K562 (cell line): ENCODE measurements at places on chromosomes 13 and 19. TPM values are rescaled to one million over a fixed set of nuclear protein-coding genes. Genes with fewer than 3 reads are reported as not detected.

GTF2F2 gene
- polyA plus RNA-seq = 33.5 and 39.9 TPM in 2 replicates

TMEM238 gene
- 1.3 and 2.1 TPM in 2 replicates for polyA plus RNA-seq

HCN2 gene
- polyA plus RNA-seq = 0.86 and 1.2 TPM in 2 replicates

FCER2 gene
- polyA plus RNA-seq = not detected in 2 replicates

CEACAM7 gene
- not detected in 2 replicates for polyA plus RNA-seq

ZNF552 gene
- polyA plus RNA-seq = 8.1 and 8.5 TPM in 2 replicates

SIGLECL1 gene
- polyA plus RNA-seq = not detected in 2 replicates

ZNF681 gene
- 3.1 and 4.9 TPM in 2 replicates for polyA plus RNA-seq

POSTN gene
- 0.01 TPM in 1 of 2 replicates, not detected in the other for polyA plus RNA-seq

RNF17 gene
- polyA plus RNA-seq = 0.90 and 1.1 TPM in 2 replicates

STAP2 gene
- polyA plus RNA-seq = 5.8 and 9.8 TPM in 2 replicates

ZNF581 gene
- polyA plus RNA-seq = 23.2 and 24.0 TPM in 2 replicates

ZNF837 gene
- polyA plus RNA-seq = 0.57 and 0.73 TPM in 2 replicates

FCGBP gene
- polyA plus RNA-seq = 0.03 TPM in 1 of 2 replicates, not detected in the other

ATP4A gene
- polyA plus RNA-seq = not detected in 2 replicates

NBEA gene
- 0.94 TPM in 1 of 2 replicates, not detected in the other for polyA plus RNA-seq

ALOX5AP gene
- polyA plus RNA-seq = not detected in 2 replicates
